Hepatocyte (in vitro differentiated cells): ENCODE measurements at places on chromosomes 7 and 10.

DNA sequence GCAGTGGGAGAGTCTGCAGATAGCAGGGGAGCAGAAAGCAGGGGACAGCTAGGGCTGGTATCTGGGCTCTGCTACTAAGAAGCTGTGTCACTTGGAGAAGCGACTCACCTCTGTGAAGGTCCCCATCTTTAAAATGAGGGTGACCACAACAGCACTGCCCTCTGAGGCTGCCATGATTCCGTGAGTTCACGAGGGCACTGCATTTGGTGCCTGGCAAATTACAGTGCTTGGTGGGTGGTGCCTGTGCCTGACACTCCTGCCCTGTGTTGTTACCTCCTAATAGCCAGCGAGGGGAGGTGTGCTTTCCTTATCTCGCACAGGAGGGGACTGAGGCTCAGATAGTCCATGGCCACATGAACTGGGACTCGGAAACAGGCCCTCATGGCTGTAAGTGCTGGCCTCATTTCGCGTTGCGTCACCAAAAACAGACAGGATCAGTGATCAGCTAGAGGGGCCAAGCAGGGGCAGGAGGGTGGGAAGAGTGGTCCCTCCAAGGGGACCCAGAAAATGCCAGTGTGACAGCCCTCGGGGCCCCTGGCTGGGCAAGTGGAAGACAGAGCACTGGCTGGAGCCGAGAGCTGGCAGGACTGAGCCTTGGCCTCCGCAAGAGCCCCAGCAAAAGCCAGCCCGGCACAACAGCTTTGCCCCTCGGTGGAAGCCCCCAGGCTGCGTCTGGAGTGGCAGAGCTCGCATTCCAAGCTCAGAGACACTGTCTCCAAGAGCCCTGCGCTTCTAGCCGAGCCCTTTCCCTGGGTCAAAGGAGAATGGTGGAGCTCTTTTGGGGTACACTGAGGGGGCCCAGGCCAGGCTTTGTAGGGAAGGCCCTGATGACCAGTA, 17.3 kb upstream of the BNIP3 start:
- no peak for DNase-seq

DNA sequence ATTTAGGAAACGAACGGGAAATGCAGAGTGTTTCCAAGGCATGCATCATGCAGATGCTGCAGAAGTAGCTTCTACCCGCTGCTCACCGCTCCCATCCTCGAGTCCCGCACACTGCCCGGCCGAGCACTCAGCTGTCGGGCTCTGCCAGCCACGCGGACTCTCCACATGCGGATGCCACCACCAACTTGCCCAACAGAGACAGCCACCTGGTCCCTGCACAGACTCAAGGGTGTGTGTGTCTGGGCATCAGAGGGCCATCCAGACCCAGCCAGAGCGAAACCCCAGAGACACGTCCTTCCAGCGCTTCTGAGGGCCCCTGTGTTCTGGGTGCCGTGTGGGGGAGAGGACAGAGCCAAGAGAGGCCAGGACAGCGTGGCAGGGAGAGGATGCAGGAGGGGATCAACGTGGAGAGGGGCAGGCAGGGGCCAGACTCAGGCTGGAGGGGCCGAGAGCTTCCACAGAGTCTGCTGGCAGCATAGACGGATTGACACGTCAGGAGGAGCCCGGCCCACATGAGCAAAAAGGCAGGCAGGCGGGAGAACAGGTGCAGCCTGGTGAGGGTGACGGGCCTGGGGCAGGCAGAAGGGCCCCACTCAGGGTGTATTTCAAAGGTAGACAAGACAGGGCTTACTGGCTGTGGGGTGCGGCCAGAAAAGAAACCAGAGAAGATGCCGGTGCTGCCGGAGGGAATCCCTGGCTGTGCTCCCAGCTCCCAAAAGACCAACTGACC, 18.3 kb downstream of the GPER1 start:
- DNase-seq: no peak

DNA sequence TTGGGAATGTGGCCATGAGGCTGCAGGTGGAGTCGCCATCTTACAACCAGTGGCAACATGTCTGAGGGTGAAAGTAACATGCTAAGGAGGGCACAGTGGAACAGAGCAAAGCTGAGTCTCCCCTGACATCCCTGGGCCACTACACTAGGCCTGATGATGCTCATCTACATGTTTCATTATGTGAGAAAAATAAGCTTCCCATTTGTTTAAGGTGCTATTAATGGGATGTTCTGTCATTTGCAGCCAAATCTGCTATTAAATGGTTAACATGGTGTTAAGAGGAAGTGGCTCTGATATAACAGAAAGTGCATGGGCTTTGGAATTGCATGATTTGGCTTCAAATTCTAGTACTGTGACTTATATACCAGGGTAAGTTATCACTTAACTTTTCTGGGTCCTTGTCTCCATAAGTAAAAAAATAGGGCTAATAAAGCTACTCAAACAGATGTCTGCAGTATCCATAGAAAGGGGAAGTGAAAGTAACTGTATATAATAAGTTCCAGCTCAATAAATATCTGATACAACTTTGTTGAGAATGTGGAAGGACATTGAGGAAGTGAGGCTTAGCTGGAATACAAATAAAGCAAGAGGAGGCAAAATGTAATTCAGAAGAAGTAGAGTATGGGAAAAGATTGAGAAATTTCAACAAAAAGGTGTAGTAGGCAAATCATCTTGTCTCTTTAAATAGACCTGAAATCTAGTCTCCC, 158.9 kb downstream of the RTKN2 start:
- no peak for DNase-seq

- no peak for DNase-seq
Measured at GRCh38 chr10:104867966-104868598, 227.0 kb downstream of the SORCS3 start.

- no peak for DNase-seq
Measured at GRCh38 chr7:132141109-132141508, 435.2 kb downstream of the PLXNA4 start.

DNA sequence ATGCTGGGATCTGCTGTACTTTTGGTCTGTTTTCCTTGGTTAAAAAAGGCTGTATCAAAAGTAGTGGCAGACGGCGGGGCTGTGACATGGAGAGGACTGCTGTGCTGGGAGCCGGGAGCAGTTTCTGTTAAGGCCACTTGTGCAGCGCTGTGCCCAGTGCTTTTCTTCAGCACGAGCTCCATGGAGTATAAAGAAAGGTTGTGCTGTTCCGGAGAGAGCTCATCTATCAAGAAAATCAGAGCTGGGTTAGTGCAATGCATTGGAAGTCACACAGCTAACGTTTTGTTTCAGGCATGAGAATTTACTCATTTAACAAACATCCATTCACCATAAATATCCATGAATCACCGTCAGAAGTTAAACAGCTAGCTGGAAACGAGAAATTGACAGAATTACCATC, 62.0 kb downstream of the KIAA1549 start:
- no peak for DNase-seq

GRCh38 chr10:69494626-69495558, 43.6 kb downstream of the TSPAN15 start:
- DNase-seq: no peak
